ENCODE measurements at places on chromosomes 6 and 20.

DNA sequence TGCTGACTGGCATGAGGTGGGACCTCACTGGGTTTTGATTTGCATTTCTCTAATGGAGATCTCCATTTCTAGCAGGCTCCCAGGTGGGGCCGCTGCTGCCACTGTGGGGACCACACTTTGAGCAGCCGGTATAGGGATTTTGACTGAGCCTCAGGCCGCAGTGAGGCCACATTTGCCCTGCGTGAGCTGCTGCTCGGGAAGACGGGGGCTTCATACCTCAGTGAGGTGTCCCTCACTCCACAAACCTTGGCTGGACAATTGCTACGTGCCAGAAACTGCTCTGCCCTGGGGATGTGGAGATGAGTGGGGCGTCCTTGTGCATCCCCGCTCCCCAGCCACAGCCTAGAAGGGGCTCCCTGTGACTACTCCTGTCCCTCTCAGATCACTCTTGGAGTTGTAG is 134.3 kb downstream of the ANKRD60 start:
- no peak for DNase-seq

DNA sequence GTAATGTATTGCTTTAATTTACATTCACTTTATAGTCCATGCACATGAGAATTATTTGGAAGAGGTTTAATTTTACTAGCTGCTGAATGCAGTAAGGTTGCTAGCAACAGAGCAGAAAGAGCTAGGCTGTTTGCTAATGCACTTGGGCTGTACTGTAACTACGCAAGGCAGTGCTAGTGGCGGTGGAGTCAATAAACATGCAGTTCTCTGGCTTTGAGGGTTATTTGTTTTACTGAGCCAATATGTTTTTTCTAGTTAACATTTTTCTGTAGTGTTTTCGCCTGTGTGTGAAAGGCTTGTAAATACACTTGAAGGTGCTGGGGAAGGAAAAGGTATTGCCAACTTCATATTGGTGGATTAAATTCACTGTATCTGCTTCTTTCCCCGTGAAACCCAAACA is 112.8 kb downstream of the BTBD3 start:
- no peak for DNase-seq

GRCh38 chr6:19150307-19150706 is 686.9 kb upstream of the ID4 start:
- DNase-seq = no peak

DNA sequence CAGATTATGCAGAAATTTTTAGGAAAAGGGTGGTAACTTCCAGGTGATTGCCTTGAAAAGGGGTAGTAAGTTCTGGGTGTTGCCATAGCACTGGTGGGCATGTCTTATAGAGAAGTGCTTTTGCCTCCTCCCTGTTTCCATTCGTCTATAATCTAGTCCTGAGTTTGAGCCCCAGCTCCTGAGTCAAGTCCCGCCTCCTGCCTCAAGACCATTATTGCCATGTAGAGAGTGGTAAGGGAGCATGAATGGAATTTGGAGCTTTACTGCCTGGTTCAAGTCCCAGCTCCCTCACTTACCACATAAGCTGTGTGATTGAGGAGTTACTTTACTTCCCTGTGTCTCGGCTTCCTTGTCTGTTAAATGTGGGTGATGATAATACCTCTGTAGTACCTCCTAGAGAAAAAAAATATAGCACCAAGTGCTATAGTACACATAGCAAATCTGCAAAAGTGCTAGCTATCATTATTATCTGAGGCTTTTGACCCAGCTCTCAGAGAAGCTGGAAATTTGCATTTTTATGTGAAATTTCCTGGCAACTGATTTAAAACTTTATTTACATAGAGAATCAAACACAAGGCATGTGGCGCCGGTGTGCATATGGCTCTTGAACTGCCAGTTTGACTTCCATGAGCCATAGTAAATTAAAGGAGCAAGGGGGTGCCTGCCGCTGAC is 36.0 kb downstream of the TGM6 start:
- no peak for DNase-seq

DNA sequence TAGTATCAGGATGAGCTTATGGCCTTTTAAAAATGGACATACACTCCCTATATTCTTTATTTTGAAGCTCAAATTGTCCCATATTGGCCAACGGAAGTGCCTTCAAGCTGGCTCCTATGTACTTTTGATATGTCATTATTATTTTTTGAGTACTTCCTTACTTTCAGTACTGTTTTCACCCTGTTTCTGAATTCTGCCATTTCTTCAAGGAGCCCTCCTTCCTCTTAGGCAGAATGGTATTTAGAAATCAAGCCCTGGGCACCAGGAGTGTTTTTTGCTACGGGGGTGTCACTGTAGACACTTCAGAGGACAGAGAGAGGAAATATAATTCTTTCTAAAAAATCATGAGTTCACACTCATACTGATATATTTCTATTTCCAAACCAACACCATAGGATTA is 5.5 kb upstream of the MYLK4 start:
- no peak for DNase-seq

GRCh38 chr6:144073024-144073423 is 22.3 kb downstream of the SF3B5 start:
- no peak for DNase-seq

DNA sequence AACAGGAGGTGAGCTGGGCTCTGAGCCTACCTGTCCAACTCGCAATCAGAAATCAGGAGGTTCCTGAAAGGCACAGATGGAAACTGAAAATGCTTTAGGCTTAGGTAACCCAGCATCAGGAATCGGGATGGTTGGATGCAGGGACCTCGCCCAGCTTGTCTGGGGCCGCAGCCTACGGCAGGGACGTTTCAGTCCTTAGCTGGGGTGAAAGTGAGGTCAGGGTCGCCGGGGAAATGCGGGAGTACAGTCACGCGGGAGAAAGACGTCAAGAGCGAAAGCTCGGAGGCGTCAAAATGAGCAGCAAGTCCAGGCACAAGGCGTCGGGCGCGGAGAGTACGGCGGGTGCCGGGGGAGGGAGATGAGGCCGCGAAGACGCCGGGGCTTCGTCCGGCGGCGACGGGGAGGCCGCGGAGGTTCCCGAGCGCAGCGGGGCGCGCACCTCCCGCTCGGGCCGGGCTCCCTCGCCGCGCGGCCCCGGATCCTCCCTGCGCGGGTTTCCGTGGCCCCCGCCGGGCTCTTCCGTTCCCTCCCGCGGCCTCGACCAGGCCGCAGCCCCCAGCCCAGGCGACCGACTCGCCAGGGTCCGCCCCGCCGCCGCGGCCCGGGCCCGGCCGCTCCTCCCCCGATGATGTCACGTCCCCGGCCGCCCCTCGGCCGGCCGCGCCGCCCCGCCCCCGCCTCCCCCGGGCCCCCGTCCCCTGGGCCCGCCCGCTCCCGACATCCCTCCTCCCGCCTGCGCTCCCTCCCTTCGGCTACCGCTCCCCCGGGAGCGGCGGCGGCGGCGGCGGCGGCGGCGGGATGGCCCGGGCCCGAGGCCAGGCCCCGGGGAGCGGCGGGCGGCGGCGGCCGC is at the start of gene EBF4:
Gene EBF4 (plus strand): TSS at position 745 of the 850 bp plus-strand sequence. CDS start 866 bp downstream, outside the sequence.
- peak; percentile 32 for DNase-seq

DNA sequence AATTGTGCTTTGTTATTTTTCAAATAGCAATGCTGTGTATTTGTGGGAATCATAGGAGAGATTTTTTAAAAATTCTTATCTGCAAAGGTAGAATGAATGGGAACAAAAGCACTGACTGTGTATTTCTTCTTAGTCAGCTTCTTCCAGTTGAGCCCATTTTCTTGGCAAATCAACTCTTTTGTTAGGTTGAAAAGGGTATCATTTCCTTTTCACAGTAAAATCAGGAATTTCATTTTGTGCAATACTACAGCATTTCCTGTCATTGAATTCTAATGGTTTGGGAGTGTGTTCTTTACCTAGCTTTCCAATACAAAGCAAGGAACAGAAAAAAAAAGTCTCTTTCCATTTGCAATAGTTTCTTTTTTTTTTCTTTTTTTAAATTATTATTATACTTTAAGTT is 19.0 kb upstream of the EXOC2 start:
- no peak for DNase-seq

GRCh38 chr20:29408034-29408695 is 1849.3 kb upstream of the DEFB115 start:
- no peak for DNase-seq

DNA sequence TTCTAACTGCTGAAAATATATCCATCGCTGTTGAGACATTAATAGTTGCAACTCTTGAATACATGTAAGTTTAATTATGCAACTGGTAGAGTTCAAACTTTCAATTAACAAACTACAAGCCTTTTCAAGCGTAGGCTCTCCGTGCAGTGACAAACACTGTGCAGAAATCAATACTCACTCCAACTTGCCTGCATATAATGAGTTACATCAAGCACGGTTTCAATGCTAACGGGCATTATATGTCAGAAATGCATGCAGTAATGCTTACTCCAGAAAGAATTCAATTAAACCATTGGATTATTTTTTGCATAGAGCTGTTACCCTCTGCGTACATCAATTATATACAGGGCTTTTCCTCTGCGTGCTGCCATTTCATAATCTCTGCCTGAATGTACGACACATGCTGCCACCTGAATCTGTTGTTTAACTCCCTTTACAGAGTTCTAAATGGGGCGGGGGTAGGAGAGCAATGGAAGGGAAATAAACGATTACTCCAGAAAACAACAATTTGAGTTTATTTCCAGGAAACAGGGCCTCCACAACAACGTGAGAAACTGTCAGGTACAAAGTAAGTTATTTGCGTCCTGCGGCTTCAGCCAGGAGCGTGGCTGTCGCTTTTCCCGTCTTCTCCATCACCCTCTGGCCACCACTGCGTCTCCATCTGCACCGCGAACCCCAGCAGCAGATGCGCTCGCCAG is 1.8 kb downstream of the PTPRK start:
- DNase-seq = no peak

- no peak for DNase-seq
These were observed 7.7 kb downstream of the ADISSP start for GRCh38 chr20:3759884-3760283.

GRCh38 chr20:53718142-53719021 is 124.7 kb upstream of the ZNF217 start:
- DNase-seq = no peak

GRCh38 chr20:33091693-33092092 is 12.2 kb downstream of the BPIFB4 start:
- no peak for DNase-seq

DNA sequence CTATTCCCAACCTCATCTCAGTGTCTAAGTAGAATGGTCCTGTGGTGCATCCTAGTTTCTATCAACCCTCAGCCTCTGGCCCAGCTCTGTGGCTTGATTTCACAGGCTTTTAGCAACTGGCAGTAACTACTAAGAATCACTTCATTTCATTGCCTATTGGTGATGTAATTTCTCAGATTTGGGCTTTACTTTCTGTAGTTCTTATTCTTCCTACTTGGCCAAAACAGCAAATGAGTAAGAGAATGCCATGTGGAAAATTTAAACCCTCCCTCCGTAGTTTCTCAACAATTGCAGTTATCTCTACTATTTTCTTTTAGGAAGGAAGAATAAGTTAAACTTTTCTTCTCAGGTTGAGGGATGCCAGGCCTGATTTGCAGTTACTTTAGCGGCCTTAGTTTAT is 387.3 kb downstream of the CDKAL1 start:
- no peak for DNase-seq

DNA sequence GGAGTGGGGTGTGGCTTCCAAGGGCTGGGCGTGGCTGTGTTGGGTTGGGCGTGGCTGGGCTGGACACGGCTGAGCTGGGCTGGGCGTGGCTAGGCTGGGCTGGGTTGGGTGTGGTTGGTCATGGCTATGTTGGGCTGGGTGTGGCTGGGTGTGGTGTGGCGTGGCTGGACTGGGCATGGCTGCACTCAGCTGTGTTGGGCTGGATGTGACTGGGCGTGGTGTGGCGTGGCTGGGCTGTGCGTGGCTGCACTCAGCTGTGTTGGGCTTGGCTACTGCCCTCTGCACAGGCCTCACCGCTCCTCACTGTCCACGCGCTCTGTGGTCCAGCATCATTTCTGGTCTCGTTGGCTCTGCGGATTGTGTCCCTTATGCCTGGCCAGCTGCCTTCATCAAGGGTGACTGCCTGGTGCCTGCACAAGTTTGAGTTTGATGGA is 43.5 kb upstream of the SLCO4A1 start:
- no peak for DNase-seq

GRCh38 chr20:56808732-56809131 is 179.6 kb downstream of the TFAP2C start:
- DNase-seq = no peak

DNA sequence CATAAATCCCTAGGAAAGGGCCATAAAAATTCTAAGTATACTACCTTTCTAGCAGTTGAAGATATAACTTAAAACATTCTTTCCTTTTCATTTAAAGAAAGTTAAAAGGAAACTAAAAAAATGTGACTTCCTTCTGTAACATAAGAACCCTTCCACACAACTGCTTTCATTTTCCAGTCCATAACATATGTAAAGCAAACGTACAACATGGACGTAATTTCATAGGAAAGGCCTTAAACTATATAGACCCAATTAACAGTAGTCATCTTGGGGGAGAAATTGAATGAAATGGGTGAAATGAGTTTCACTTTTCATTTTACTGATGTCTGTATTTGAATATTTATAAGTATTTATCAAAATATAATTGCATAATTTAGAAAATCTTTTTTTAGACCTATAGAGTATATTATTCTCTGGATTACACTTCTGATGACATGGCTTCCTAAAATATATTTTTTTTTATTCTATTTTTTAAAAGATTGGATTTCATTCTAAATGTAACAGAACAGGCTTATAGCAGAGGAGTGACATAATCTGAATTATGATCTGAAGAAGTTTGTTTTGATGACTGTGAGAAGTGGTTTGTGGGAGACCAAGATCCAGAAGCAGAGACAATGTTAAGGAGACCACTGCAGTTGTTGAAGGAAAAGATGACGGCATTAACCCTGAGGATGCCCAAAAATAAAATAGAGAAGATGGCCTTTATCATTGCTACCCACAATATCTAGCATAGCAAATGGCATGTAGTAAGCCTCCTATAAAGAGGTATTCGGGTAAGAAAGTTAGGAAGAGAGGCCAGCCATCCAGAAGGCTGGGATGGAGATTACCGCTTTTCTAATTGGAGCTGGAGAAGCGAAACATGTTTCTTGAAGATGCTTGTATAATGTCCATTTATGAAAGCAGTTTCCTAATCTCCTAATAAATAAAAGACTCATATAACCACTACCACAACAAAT is 260.4 kb downstream of the PTPRK start:
- no peak for DNase-seq

- peak; percentile 39 for DNase-seq
These were observed 303.9 kb upstream of the SGK1 start for GRCh38 chr6:134621858-134622257.

DNA sequence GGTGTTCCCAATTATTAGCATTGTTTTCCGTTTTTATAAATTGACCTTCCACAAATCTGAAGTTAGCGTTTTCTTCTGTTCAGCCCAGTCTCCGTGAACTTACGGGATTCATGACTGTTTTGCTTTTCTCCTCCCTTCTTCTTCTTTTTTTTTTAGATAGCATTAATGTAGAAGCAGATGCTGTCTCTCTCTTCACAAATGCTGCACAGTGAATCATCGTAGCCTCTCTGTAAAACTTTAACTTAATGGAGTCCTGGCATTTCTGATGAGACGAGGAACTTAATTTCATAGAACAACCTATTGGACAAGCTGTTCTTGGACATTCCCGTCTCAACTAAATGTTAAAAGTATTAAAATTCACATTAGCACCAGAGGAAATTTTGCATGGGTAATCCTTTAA is 138.0 kb upstream of the EEF1E1 start:
- DNase-seq = no peak

Measured in activated naive CD4-positive, alpha-beta T cell treated with anti-CD3 and anti-CD28 coated beads for 36 hours (primary cell).